ENCODE measurements at places on chromosomes 11 and 22.

GRCh38 chr22:28175730-28176492 lies 256.9 kb upstream of the PITPNB start:
- no peak for DNase-seq

DNA sequence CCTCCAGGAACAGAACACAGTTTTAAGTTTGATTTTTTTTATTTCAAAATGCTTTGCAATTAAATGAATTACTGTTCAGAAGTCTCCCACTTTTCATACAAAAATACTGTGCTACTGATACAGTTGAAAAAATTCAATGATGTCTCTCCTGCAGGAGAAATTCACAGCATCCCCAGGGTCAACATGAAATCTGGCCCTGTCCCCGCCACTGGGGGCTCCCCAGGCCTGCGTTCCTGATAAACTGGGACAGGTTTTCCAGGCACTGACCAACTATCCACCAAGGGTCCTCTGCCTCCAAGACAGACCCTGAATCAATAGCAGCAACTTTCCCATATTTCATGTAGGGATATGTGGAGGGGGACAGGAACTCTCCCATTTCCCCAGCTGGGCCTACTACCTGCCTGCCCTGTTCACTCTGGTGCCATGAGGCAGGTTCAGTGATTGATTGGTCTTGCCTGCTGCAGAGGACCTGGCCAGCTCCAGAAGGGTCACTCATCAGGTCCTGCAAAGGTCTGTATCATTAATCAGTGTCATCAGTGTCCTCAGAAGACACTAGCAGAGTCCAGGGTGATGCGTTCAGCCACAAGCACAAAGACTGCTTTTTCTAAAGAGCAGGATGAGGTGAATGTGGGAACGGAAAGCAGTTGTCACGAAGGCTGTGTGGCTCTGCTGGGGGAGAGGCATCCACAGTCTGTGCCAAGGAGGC lies 43.4 kb downstream of the PISD start:
- no peak for DNase-seq

- DNase-seq: no peak
Observed at GRCh38 chr11:15989685-15990084, 366.7 kb downstream of the SOX6 start.

DNA sequence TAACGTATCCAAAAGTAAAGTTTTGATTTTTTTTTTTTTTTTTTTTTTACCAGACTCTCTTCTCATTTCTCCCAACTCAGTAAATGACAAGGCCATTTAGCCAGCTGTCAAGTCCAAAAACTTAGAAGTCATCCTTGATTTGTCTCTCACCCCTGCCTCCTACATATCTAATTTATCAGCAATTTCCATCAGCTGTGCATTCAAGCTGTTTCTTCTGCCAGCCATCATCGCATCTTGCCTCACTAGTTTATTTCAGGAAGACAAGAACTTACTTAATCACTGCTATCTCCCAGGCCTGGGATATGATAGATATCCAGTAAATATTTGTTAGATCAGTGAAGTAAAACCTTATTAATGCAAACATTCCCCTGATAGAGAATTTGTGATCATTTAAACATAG lies 47.6 kb downstream of the SCGB1A1 start:
- DNase-seq: no peak

DNA sequence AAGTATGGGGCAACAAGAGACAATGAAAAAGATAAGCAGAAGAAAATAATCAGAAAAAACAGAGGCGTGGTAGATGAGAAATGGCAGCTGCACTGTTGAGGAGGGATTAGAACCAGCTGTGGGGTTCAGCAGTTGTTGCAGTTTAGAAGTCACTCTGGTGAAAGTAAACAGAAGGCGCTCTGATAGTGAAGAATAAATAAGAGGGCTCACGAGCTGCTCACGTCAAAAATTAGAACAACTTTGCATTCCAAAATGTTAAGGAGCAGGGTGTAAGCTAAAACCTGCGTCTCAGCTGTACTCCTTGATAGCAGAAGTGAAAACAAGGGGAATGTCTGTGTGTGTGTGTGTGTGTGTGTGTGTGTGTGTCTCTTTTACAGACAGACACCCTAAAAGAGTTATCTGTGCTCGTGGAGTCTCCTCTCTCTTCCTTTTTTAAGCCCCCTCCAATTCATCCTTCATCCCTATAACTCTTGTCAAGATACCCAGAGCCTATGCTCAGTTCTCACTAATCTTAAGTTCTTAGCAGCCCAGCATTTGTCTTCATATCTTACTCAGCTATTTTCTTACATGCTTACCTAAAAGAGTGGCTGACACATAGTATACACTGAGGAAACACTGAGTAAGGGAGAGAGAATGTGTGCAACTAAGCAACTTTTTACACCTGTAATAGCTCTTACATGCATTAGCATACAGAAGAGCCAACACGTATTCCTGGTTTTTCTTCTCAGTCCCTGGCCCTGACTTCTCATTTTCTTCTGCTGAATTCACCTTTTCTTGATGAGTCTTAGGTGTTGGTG lies 8.9 kb downstream of the TTC17 start:
- DNase-seq: peak; percentile 7

DNA sequence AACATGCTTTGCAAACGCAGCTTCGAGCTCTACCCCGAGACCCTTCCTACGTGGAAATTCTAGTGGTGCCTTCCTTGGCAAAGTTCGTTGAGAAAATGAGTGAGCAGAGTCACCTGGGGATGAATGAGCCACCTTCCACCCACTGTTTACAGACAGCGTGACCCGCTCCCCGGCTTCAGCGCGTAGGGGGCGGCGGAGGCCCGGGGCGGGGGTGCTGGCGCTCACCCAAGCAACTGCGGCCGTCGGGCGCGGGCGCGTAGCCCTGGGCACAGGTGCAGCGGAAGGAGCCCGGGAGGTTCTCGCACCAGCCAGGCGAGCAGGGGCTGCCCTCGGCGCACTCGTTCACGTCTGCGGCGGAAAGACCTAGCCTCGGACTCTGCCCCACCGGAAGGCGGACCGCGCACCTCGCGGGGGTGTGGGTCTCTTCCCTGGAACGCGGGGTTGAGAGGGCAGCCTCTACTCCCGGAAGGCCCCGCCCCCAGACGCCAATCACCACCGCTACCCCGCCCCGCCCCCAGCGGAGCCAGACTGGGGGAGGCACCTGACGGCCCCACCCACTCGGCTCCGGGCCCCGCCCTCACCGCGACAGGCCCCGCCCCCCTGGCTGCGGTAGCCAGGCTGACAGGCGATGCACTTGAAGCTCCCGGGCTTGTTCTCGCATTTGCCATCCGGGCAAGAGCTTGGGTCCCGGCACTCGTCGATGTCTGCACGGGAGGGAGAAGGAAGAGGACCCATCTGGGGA lies 11.8 kb downstream of the LTBP3 start:
- DNase-seq: peak; percentile 88

DNA sequence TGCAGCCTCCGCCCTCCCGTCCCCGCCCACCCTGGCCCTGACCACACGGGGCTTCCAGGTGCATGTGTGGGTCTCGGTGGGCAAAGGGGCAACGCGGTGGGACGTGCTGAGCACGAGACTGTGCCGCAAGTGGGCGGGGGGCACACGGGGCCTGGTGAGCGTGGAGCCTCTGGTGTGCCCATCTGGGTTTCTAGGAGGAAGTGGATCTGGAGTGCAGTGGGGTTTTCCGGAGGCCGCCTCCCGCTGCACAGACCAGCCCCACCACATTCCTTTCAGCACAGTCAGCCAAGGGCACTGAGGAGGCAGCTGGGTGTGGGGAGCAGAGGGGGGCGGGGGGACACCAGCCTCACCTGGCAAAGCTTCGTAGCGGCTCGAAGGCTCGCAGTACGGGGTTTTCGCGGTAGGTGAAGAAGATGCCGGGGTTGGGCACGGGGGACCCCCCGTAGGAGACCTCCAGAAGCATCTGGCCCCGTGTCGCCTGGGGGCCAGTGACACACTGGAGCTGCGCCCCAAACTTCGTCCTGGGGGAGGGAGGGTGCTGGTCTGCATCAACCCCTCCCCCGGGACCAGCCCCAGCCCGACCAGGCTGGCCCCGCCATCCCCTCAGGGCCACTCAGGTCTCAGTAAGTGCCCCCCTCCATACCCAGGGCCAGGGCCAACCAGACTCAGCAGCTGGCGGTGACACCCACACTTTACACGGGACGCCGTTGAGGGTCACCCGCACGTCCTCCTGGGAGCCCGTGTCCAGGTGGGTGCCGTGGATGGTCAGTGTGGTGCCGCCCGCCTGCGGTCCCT lies 12.4 kb upstream of the MAPK11 start:
- no peak for DNase-seq

DNA sequence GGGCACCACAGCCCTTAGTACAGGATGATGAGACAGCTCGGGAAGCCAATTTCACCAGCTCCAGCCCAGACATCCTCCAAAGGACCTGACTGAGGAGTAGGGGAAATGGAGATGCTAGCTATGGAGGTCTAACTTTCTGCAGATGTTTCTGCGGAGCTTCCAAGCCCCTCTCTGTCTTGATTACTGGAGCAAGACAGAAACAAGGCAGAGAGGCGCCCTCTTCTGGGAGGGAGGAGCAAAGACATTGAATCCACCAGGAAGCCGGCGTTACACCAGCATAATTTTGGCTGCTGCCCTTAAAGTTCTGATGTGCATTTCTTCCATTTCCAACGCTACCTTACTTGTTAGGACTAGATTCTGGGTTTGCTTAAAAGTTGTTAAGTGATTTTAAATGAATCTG lies 107.3 kb upstream of the HSD17B12 start:
- DNase-seq: peak; percentile 23

- no peak for DNase-seq
Observed at GRCh38 chr11:122430490-122430889, 225.0 kb upstream of the UBASH3B start.

GRCh38 chr11:9718147-9718546 lies 54.3 kb downstream of the SWAP70 start:
- no peak for DNase-seq

- DNase-seq: no peak
Observed at GRCh38 chr22:35959121-35959800, 69.4 kb downstream of the RBFOX2 start.

GRCh38 chr11:62933285-62933684 lies 12.1 kb upstream of the CHRM1 start:
- DNase-seq: no peak

DNA sequence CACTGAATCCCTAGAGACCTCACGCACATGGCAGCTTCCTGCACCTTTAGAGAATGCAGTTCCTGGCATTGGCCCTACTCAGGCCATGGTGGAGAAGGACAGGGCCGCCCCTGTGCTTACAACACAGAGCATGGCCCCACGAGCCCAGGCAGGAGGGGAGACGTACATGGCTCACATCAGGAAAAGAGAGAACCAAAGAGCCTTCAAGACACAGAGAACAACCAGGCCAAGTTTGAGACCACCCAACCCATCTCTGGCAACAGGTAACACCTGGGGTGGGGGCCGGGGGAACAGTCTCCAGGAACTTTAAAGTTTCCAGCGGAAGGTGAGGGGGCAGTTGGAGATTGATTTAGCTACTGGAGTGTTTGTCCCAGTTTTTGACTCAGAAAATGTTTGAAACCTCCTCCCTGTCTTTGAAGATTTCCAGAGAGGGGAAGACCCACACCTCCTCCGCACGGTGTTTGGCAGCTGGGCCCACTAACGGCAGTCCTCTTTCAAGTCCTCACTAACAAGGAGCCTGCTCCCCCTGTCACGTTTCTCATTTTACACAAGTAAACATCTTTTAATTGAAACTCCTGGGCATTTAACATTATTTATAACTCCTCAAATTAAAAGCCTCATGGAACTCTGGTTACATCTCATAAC lies 1423.8 kb downstream of the TBC1D22A start:
- DNase-seq: no peak

DNA sequence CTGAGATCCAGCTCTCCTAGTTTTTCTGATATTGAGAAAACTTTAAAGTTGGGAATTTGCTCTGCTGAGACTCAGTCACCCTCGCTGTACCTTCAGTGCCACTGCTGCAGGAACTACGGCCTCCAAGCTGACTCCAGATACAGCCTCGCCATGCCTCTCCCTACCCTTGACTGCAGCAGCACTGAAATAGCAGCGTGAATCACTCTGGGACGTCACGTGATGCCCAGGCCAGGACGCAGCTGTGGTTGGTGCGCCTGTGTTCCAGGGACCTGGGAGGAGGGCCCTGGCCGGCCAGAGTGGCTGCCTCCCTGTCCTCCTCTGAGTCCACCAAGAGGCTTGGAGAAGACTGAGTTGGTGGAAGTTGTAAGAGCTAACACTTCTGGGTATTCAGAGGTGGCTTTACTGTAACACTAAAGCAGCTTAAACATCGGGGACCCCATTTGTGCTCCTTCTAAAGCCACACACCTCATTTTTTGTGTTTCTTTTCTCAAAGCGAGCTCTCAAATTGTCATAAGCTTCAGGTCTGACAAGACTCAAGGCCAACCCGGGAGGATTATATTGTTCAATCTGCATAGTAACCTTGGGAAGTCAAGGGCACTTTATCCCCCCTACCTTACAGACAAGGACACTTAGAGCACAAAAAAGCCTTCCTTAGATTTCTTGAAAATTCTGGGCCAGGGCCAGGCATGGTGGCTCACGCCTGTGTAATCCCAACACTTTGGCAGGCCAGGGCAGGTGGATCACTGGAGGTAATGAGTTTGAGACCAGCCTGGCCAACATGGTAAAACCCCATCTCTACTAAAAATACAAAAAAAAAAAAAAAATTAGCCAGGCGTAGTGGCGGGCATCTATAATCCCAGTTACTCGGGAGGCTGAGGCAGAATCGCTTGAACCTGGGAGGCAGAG lies 4.2 kb upstream of the STIP1 start:
- peak; percentile 89 for DNase-seq

DNA sequence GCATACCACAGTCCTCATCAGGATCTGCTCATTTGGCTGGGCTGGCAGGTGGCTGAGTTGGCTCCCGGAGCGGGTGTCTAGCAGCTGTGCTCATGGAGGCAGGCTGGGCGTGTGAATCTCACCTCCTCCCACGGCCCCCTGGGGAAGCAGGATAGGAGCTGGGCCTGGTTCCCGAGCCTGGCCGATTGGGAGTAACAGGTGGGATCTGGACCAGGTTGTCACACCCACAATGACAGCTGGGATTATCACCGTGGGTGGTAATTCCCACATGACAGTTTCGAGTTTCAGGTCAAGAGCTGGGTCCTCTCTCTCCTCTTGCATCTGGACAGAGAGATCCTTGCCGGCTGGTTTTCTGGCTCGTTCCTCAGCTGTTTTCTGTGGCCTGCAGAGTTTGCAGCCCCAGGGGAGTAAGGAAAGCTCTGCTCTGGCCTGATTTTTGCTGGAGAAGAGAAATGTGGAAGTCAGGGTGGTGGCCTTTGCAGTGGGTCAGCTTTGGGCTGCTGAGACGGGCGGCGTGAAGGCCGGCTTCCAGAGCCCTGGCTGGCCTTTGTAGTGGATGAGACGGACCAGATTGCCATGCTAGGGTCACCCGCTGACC lies 57.0 kb downstream of the BCR start:
- DNase-seq: no peak

- DNase-seq: peak; percentile 84
Observed at GRCh38 chr11:82867495-82868082, 32.6 kb downstream of the PRCP start.

DNA sequence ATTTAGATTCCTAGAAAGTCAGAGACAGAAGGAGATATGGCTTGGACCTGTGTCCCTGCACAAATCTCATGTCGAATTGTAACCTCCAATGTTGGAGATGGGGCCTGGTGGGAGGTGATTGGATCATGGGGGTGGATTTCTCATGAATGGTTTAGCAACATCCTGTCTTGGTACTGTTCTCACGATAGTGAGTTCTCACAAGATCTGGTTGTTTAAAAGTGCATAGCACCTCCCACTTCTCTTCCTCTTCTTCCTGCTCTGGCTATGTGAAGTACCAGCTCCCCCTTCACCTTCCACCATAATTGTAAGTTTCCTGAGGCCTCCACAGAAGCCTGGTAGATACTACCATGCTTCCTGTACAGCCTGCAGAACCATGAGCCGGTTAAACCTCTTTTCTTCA lies 27.6 kb upstream of the PAMR1 start:
- no peak for DNase-seq
